ENCODE measurements at places on chromosomes 16 and 17. TPM values are rescaled to one million over a fixed set of nuclear protein-coding genes. Genes with fewer than 3 reads are reported as not detected.

CDH15 gene
- total RNA-seq = not detected

BCAS3 gene
- total RNA-seq = 21.6 TPM

EVI2B gene
- 100 TPM for total RNA-seq

TNFRSF17 gene
- total RNA-seq = not detected

WFIKKN1 gene
- total RNA-seq = 0.47 TPM

C17orf58 gene
- total RNA-seq = 4.4 TPM
